AG08396 (cell line): ENCODE measurements at places on chromosomes 16 and 17.

GRCh38 chr16:57266531-57267260 lies 17.8 kb downstream of the PLLP start:
- no peak for DNase-seq

GRCh38 chr17:59572301-59572924 lies 7.0 kb downstream of the DHX40 start:
- no peak for DNase-seq

DNA sequence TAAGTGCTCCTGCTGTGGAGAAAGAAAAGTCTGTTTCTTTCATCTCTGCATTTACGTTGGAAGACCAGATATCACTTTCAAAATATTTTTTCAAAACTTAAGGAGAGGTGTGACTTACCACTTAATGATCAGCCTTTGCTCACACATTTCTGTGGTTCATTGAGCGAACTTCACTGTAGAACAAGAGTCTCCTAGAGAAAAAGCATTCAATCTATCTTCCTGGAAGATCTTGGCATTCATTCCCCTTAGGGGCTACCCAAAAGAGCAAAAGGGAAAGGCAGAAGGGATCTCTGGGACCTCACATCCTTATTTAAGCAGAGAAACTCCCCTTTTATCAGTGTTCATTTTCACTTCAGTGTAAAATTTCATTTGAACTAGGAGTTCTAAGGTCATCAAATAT lies 61.2 kb downstream of the HS3ST3A1 start:
- DNase-seq: no peak

DNA sequence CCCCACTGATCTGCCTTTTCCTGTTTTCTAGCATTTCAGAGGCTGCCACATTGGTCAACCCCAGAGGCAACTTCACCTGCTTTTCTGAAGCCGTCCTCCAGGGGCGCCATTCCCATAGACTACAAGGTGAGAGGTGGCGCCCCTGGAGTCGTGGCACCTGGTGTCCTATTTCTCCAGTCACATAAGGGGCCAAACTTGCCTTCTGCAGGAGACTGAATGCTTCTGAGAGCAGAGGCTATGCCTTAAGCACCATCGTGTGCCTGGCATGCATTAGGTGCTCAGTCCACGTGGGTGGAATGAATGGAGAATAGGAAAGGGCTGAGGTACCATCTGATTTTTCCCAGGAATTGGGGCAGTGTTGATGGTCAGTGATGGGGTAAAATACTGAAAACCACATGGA lies 164.8 kb downstream of the HAPSTR1 start:
- DNase-seq: peak; percentile 16

DNA sequence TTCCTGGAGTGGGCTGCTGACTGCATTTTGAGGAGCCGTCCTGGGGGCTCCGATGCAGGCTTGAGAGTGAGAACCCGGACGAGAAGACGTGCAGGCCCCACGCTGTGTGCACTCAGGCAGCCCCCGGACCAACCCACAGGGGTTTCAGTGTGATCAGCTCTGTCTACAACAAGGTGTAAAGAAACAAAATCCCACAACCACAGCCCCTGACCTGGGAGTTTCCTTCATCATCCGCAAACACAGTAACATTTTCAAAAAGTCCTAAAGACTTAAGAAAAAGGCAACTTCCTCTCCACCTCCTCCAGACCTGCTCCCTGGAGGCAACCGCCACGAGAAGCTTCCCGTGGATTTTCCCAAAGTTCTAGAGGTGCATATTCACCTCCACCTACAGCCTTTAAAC lies 15.4 kb upstream of the MEAK7 start:
- no peak for DNase-seq

GRCh38 chr16:52837251-52837650 lies 215.4 kb downstream of the CHD9NB start:
- DNase-seq: no peak

- DNase-seq: peak; percentile 100
These were observed at the start of gene NUP85 for GRCh38 chr17:75205037-75205792. TSS of gene NUP85 (plus strand) at chr17:75205679. CDS start at chr17:75205762, 83 bp downstream.

GRCh38 chr17:72699545-72699944 lies 392.9 kb downstream of the SLC39A11 start:
- DNase-seq: no peak

DNA sequence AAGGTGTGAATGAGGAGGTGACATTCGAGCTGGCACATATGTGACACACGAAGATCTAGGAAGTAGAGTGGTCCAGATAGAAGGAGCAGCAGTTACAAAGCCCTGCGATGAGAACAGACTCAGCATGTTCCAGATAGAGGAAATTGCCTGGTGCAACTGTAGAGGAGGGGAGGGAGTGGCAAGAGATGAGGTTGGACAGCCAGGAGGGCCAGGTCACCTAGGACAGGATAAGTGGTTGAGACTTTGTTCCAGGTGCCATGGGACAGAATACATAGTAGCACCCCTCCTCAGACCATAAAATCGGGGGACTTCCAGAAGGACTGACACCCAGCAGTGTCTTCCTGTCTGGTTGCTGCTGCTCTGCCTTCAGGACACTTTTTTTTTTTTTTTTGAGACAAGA lies 11.0 kb upstream of the CENPT start:
- DNase-seq: no peak

GRCh38 chr17:32239456-32239855 lies 26.2 kb upstream of the RHBDL3 start:
- DNase-seq: no peak

DNA sequence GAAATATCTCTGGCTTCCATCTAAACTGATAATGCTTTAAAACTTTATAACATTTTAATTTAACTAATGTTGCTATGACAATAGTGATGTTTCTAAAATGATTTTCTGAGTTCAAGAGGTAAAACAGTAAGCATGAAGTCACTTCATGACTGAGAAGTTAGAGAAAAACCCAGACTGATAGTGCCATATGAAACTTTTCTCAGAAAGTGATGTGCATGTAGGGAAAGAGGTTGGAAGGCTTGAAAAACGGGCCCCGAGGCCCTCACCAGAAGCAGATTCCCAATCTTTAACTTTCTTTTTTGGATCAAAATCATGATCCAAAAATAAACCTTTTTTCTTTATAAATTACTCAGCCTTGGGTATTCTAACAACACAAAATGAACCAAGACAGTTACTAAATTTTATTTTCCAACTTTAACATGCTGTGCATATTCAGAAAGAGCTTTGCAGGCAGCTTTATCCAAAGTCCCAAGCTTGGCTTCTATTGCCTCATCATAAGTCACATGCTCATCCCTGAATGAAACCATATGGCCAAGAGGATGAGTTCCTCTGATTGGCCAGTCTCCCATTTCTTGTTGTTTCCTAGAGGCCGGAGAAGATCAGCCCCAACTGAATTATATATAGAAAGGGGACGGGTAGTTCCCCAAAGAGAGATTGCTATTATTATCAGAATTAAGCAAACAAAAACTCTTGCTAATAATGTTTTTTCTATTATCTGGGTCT lies 357.6 kb upstream of the SALL1 start:
- DNase-seq: peak; percentile 55

DNA sequence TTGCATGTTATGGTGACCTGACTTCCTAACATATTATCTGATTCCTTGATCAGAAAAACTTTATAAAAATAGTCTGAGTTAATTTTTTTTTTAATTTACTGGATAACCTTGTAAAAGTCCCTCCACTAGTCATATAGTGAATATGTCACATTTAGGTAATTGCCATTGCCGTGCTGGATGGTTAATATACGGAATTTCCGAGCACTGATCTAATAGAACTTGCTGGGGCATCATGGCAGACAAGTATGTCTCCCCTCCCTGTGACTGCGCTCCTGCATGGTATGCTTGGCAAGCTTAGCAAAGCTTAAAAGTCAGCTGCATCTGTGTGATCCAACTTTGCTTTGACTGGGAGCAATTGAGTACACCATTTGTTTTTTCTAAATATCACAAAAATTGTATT lies 239.4 kb upstream of the TBX2 start:
- no peak for DNase-seq
